ENCODE measurements at places on chromosomes 11 and 22.

DNA sequence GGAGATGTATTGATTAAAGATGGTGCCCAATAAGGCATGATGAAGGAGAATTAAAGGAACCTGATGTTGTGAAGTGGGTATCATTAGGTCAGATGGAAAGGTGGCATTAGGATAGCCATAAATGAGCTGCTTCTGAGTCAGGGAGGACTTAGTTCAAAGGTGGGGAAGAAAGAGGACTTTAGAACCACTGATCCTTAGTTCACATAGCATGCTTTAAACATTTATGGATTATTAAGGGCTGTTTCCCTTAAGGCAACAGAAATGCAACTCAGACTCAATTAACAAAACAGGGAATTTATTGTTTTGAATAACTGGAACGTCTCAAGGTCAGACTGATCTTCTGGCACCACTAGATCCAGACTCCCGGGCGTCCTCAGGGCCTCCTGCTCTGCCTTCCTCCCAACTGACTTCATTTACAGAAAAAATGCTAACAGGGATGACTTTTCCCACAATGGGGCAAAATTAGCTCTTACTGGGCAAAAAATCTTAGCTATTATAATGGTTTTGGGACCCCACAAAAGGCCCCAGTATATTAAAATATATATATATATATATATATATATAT lies 1526.0 kb downstream of the TBC1D22A start:
- DNase-seq, result no peak

DNA sequence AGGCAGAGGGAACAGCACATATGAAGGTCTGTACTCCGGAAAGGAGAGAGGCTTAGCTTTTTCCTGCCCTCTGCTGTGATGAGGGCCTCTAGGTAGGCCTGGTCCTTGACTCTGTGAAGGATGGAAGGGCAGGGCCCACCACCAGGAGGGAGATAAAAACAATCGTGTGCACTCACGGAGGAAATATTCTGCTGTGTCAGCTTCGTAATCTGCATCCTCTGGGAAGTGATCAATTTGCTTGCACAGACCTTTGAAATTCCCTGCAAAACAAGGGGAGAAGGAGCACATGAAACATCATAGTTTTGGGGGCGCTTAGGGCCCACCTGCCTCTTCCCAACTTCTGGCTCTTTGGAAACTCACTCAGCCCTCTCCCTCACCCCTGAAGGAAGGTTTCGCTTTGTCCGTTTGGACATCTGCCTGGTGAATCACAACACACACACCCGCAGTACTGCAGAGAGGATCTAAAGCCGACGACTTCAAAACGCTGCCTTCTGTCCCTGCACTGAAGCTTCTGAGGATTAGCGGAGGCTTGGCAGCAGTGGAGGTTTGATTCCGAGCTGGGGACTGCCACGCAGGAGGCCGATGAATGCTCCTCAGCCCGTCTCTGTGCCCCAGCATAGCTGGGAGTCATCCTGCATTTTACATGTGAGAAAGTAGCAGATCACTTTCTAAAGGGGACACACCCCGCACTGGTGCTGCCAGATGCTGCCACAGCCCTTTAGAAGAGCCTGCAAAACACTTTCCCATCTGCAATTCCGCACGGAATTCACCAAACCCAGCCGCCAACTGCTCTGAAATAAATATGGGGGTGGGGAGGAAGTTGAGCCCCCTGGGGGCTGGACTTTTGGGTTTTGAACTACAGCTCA lies 58.6 kb upstream of the EIF3D start:
- no peak for DNase-seq

DNA sequence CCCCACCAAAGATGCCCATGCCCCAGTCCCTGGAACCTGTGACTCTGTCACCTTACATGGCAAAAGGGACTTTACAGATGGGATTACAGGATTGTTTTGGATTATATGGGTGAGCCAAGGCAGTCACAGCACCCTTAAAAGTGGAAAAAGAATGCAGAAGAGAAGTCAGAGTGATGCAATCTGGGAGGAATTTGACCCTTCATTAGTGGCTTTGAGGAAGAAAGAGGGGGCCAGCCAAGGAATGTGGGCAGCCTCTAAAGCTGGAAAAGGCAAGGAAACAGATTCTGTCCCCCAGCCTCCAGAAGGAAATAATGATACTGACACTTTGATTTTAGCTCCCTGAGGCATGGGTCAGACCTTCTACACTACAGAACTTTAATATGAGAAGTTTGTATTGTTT lies 257.3 kb upstream of the ISX start:
- DNase-seq, result no peak

DNA sequence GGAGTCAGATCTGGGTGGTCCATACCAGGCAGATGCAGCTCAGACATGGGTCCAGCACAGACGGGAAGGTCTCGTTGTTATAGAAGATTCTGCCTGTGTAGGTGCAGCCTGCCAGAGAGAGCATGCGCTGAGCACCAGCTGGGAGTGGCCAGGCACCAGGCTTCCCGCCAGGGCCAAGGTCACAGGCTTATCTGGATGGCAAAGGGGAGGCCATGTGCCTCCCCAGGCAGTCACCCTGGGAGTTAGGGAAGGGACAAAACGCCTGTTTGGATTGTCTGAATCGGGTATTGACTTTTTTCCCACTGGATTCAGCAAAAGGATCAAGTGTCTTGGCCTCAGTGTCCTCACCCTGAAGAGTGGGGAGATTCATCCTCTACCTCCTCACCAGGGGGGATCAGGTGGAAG lies 26.5 kb downstream of the PGA5 start:
- DNase-seq, result no peak

DNA sequence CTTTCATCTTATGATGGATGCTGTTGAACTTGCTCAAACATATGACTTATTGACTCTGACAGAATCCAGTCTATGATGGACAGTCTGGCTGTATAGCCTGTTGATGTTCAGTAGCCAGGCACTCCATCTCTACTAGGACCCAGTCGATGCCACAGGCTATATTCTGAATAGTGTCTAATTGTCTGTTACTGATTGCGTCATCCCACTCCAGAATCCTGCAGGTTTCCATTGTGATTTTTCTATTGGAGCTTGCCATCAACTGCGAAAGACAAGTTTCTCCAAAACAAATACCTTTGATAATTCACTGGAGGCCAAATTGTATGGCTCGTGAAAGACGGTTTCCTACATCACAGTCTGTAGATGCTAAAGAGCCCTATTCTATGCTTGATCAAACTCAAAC lies 481.7 kb upstream of the CHORDC1 start:
- DNase-seq, result no peak

DNA sequence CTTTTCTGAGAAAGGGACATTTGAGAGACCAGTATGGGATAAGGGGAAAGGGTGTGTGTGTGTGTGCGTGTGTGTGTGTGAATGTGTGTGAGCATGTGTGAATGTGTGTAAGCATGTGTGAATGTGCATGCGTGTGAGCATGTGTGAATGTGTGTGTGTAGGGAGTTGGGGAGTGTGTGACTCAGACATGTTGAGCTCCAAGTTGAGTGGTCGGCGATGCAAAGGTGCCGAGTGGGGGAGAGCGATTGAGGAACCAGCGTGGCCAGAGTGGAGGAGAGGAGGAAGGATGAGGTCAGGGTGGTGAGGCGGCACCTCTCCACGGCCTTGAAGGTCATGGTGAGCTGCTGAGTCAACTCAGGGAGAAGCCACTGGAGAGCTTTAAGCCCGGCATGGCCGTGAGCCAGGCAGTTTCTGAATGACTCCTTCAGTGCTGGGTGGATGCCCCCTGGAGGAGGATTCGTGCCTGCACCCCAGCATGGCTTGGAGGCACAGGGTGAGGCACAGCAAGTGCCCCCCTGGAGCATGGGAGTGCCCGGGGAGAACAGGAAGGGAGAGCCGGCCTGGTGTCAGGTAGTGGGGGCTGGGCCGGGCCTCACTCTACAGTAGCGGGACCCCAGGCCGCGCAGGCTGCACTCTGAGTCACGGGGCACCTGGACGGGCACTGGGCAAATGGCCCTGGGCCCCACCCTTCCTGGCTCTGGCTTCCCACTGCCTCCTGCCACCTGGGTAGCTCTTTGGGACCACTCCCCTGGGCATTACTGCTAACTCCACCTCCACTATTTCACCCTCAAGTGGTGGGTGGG lies 8.2 kb upstream of the CCDC88B start:
- peak; percentile 81 for DNase-seq
